ENCODE measurements at places on chromosomes 3 and 15. TPM values are rescaled to one million over a fixed set of nuclear protein-coding genes. Genes with fewer than 3 reads are reported as not detected.
A peak's percentile ranks its signal among the peaks of the same experiment; 100 is the strongest.

DNA sequence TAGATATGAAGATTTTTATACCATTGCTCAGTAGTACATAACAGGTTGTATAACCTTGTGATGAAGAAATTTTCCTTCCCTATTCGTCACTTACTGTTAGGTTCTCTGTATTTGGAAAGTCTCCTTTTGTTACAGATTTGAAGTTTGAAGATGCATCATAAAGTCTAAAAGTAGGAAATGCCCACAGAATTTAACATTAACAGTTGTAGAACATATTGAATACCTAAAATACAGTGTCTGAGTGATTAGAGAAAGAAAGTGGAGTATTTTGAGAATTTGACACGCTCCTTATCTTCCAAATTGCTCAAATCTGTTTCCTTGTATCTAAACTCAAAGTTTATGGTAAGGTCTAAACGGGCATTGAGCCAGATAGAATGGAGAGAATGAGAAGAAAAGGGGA, 111.3 kb downstream of the MBNL1 start:
- no peak for DNase-seq

The CPN2 gene
- total RNA-seq, result not detected

The DLEC1 gene
- 0.02 TPM for total RNA-seq

- no peak for DNase-seq
These were observed 28.3 kb downstream of the POLR2M start for GRCh38 chr15:57734860-57735259.

GRCh38 chr3:187473778-187474406, 105.7 kb downstream of the RTP4 start:
- DNase-seq, result peak; percentile 11

The LRTM1 gene
- total RNA-seq, result not detected

DNA sequence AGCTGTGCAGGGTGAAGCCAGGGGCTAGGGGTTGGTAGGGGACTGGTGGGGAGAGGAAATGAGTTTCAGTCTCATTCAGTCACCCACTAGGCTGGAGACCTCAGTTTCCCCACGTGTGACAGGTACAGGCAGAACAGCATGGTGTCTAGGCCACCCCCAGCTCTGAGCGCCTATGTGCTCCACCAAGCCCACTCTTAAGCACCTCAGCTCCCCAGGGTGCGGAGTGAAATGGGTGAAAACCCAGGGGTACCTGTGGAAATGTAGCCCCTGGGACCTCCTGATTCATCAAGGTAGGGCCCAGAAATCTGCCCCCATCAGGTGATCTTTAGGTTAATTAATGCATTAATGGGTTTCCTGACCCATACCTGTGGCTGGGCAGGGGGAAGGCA, 3.7 kb downstream of the ATP2B2 start:
- DNase-seq, result no peak

DNA sequence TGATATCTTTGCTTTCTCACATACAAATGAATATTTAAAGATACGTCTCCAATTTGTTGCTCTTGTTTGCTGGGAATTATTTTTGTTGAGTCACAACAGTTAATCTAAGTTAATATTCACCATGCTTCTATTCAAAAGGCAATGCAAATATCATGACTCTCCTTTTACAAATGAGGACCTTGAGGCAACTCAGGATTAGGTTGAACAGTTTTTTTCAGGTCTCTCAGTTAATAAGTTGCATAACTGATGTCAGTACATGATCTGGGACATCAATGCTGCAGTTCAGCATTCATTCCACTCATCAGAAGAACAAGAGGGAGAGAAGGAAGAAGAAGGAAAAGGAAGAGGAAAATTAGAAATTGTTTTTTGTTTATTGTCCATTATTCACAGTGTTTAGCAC, 781 bp upstream of the NAALADL2 start:
- DNase-seq, result no peak

The XCR1 gene
- not detected for total RNA-seq

- no peak for DNase-seq
These were observed 412.3 kb upstream of the TPRG1 start for GRCh38 chr3:188759336-188760005.

The SLC9C1 gene
- not detected for total RNA-seq

DNA sequence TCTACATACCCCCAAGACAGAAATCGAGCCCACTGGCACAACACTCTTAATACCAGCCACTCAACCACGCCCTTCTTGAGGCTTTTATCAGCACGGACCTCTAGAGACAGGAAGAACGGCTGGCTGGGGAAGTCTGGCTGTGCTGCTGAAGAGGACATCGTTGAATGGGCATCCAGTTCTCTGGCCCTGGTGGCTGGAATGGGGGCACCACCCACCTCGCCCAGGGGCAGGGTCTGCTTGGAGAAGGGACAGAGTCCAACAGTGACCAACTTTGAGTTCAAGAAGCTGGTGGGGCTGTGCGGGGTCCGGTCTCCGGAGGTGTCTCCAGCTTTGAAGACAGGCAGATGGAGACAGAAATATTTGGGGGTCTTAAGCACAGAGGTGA, 77.5 kb downstream of the ATP10A start:
- DNase-seq, result no peak

DNA sequence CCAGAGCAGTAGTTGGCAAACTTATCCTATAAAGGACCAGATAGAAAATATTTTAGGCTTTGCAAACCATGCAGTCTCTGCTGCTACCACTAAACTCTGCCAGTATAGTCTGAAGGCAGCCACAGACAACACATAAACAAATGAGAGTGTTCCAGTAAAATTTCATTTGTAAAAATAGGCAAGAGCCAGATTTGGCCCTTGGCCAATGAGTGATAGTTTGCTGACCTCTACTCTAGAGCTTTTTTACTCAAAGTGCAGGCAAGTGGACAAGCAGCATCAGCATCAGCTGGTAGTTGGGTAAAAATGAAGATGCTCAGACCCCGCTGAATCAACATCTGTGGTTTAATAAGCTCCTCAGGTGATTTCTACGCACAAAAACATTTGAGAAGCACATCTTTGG, 269.8 kb downstream of the NTRK3 start:
- no peak for DNase-seq

GRCh38 chr3:59049671-59050331, at the start of gene CFAP20DC:
CFAP20DC (minus strand) TSS chr3:59050025; CDS start chr3:59049631, 394 bp downstream.
- peak; percentile 89 for DNase-seq

The GOLGA8K gene
- total RNA-seq, result not detected

- no peak for DNase-seq
These were observed 28.0 kb upstream of the PLA2G4E start for GRCh38 chr15:42048821-42049200.

DNA sequence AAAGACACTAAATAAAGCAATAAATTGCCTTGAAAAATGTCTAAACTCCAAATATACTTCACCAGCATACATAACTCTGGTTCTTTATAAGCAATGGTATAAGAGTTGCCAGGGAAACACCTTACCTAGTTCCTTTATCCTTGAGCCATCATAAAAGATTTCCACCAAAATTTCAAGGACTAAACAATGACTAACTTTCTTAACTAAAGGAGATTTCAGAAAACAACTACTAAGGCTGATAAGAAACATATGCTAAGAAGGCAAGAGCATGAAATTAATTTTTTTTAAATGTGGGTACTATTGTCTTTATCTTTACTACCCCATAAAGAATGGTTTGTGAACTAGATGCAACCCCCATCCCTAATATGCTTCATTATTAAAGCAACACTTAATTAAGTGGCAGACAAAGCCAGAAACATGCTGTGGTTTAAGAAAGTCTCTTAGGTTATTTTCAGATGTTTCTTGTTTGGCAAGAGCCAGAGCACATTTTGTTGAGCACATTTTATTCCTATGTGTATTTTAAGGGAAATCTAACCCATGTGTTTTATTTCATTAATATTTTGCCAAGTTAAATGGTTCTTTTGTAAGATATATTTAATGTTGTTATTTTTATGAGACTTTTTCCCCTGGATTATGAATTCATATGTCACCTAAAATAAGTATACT, 17.4 kb upstream of the VEPH1 start:
- no peak for DNase-seq

GRCh38 chr3:153595186-153595815, 433.3 kb downstream of the RAP2B start:
- DNase-seq, result peak; percentile 23

The UNC13C gene
- not detected for total RNA-seq

- DNase-seq, result no peak
These were observed 173.6 kb upstream of the TMC3 start for GRCh38 chr15:81547521-81548132.

- DNase-seq, result peak; percentile 67
These were observed 752 bp downstream of the C15orf39 start for GRCh38 chr15:75202251-75203016.

DNA sequence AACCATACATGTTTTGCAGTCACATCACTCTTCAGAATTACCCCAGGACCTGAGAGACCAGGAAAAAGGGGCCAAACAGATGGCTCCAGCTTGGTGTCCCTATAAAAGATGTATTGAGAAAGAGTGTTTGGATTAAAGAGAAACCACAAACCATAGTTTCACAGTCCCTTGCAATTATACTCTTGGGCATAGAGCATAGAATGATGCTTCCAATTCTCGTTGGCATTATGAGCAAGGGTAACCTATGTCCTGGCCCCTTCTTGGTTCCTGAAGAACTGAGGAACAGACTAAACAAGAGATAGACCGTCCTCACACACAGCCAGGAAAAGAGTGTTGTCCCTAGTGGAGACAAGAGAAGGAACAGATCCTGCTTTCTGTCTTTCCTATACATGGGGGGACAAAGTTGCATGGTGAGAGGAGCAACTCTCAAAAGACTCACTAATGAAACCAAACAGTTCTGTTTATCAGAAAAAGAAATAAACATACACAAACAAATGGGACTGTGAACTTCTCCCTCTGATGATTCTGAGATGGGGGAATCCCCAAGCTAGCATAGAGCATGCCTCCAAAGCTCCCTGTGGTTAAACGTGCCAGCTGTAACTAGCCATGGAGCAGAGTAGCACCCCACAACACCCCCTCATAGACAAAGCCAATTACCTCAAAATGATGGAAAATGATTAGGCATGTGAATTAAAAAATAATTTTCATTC, 908.6 kb downstream of the NTRK3 start:
- no peak for DNase-seq

The H1-8 gene
- total RNA-seq, result not detected

DNA sequence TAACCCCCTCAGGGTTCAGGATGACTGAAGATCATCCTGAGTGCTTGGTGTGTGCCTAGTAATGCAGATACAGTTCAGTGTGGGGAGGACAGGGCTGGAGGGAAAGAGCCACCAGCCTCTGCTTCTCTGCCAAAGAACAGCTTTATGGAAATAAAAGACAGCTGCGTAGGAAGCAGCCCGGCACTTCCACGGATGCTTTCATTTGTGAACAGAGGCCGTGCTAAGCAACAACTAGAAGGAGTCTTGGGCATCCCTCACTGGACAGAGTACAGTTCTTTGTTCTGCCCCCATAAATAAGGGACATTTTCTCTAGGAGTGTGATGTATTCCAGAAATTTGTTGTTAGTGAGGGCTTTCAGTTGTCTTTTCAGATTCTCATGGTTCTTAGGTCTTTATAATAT, 194.8 kb upstream of the RGMA start:
- DNase-seq, result no peak

GRCh38 chr3:134362221-134362620, 12.0 kb downstream of the AMOTL2 start:
- DNase-seq, result no peak

GRCh38 chr3:190004656-190005055, 116.0 kb downstream of the P3H2 start:
- no peak for DNase-seq

GRCh38 chr15:41878355-41878699, 15.5 kb downstream of the SPTBN5 start:
- no peak for DNase-seq

The CD200 gene
- total RNA-seq, result 0.47 TPM

The FAH gene
- total RNA-seq, result 121 TPM

- no peak for DNase-seq
These were observed 10.4 kb downstream of the CFAP92 start for GRCh38 chr3:128983293-128984069.

The ADAMTS9 gene
- 0.18 TPM for total RNA-seq

DNA sequence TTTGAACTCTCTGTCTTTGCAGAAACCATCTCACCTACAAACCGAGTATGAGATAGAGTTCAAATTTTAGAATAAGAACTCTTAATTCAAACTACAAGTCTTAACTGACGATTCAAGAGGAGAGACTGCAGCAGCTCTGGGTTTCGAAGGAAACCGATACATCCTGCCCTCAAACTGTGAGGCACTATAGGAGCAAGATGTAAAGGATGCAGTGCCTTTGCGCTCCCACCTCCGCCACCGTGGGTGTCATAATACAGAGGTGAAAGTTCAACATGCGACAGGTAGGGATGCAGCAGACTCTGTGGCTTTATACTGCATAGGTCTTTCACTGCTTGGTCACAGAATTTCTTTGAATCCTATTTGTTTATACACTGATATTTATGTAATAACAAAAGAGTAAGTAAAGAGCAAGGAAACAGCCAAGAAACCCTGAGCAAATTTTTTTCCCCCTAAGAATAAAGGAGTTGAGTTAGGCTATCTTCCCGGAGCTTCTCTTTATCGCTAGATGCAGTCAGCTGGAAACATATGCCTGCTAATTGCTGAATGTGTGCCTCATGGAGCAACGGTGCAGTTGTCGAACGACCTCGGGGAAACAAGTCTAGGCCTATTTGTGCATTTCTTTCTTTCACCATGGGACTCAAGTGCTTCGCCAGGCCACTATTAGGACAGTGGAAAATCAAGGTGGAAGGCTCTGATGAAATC, 1097.6 kb upstream of the CFAP20DC start:
- no peak for DNase-seq
